Inflammatory macrophage treated with lipopolysaccharide for 1 hour (primary cell): ENCODE measurements at places on chromosomes 6 and 20.

GRCh38 chr20:9478771-9479170 lies 35.6 kb upstream of the LAMP5 start:
- no peak for DNase-seq

DNA sequence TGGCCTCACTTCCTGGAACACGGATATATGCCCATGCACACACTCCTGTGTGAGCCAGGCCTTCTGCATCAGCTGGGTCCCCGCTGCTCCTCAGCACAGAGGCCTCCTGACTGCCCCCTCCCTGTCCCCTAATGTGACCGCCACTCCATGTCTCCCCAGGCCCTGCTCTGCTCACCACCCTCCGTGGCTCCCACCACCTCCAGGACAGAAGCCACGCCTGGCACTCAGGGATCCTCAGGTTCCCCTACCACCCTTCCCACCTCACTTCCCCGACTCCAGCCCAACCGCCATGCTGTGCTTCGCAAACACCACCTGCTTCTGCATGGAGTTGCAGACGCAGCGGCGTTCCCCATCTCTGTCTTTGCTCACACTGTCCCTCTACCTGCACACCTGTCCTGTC lies 4.3 kb upstream of the SRC start:
- no peak for DNase-seq

DNA sequence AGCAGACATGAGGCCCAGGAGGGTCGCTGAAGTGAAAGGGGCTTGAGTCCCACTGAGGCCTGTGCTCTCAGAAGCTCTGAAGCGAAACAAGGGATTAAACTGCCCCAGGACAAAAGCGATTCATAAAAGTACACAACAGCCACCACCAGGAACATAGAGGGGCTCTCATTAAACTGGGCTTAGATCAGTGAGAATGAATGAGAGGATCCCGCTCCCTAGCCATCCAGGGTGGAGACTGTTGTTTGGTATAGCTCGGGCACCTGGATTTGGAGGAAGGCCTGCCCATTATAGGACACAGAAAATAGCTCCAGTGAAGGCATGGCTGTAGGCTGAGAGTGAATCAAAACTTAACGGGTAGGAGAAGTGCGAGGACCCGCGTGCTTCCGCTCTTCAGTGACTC lies 91.6 kb upstream of the TAB2 start:
- DNase-seq: no peak

DNA sequence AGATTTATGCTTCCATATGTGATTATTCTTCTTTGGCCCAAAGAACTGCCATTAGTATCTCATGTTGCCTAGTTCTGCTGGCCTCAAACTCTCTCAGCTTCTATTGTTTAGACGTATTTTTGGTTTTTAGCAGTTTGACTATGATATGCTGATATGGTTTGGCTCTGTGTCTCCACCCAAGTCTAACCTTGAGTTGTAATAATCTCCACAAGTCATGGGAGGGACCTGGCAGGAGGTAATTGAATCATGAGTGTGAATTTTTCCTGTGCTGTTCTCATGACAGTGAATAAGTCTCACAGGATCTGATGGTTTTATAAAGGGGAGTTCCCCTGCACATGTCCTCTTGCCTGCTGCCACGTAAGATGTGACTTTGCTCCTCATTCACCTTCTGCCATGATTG lies 96.7 kb upstream of the ARG1 start:
- no peak for DNase-seq

DNA sequence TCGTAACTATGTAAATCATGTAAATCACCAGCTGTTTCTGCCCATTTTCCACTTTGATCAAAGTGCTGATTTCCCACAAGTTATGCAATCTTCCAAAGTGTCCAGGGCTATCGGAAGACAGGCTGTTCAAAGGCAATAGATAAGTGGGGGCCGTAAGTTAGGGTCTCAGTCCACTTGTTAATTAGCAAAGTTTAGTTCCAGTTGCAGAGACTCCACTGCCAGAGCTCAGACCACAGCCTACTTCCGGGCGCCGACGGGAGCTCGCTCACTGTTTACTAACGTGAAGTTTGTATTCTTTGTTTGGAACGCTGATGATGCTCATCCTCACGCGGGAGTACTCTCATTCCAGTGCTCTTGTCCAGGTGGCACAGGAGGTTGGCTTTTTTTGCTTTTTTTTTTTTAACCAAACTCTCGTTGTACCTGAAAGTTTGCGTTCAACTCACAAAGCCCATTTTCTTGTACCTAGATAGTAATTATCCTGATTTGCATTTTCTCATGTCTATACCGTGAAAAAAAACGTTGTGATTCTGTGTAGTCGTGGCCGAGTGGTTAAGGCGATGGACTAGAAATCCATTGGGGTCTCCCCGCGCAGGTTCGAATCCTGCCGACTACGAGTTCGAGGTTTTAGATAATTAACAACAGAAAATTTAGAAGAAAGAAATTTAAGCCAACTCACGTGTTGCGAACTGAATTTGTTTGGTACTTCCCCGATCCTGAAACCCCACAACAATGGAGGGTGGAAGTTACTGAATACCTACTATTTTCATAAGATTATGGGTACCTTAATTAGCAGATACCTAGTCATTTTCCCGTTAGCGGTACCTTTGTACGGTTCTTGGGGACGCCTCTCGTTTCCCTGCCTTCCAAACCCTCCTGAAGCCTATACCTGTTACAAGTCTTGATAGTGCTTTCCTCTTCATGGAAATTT lies 29.9 kb upstream of the ZNF184 start:
- peak; percentile 35 for DNase-seq

- DNase-seq: no peak
Observed at GRCh38 chr6:132820629-132821381, 6.4 kb downstream of the RPS12 start.

GRCh38 chr6:20696676-20697075 lies 162.4 kb downstream of the CDKAL1 start:
- DNase-seq: no peak

DNA sequence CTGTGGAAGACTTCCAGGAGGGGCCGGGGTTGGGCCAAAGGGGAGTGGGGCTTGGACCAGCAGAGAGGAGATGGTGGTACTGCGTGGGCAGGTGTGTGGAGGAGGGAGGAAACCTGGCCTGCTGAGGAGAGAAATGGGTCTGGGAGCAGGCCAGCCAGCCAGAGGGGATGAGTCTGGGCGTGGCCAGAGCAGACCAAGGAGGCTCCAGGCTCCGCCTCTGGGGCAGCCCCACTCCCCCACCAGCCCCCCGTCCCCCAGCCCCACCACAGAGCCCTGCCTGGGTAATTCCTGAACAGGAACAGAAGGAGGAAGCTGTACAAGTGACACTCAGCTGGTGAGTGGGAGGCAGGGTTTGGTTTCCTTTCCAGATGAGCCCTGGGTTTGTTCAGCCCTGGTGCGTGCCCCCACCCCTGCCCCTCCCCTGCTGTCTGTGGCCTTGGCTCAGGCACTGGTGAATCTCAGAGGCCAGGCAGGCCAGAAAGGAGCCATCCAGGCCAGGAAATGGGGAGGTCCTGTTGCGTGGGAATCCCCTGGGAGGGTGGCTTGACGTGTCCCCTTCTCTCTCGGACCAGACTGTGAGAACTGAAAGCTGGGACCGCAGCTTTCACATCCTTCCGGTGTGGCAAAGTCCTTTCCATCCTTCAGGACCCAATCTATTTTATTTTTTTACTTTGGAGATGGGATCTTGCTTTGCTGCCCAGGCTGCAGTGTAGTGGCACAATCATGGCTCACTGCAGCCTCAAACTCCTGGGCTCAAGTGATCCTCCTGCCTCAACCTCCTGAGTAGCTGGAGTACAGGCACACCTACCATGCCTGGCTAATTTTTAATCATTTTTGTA lies 9.4 kb upstream of the SRC start:
- DNase-seq: peak; percentile 96

DNA sequence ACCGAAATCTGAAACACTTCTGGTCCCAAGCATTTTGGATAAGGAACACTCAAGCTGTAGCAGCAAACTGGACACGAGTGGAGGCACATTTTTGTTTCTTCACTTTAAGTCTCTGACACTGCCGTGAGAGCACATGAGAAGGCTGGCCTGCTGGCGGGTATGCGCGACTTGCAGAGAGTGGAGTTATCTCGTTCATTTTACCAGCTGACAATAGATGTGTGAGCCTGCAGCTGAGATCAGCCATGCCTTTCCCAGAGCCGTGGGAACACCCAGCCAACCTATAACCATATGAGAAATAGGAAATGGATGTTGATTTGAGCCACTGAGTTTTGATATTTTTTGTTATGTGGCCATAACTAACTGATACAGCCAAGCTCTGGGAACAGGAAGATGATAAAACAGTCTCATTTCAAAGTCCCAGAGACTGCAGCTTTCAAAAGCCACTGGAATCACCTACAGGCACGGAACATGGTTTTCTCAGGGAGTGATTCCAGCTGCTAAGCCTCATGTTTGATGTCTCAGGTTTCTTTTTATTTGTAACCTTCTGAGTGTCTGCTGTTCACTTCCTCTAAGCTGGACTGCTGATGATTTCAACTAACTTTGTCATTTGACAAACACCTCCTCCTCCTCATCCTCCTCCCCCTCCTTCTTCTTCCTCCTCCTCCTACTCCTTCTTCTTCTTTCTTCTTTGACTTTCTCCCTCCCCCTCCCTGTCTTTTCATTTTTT lies 28.6 kb upstream of the LAMP5 start:
- DNase-seq: no peak

- DNase-seq: no peak
Observed at GRCh38 chr20:1209447-1210387, 6.5 kb downstream of the C20orf202 start.

GRCh38 chr6:141321493-141322347 lies 811.0 kb upstream of the GJE1 start:
- DNase-seq: no peak

- no peak for DNase-seq
Observed at GRCh38 chr6:121205569-121205968, 128.7 kb downstream of the TBC1D32 start.

DNA sequence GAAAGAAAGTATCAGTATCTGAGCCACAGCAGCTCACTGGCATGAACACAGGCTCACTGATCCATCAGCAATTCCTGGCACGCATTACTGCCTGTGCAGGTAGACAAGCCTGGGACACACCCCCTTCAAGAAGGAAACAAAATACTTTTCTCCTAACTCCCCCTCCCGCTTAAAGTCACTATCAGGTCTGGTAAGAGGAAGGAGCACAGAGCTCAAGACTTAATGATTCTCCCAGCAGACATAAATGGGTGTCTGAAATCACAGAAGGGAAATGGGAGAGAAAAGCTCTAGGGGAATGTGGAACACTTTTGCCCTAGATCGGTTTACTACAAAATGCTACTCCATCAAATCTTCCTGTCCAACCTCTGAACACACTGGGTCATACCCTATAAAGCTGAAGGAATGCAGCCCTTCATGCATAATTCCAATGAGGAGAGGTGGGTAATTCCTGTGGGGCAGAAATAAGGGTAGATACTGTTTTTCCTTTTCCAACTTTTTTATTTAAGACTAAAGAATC lies at the start of gene ADGRF1:
Gene ADGRF1, minus strand, starts transcription at position 58 of the 517 bp plus-strand sequence. CDS start 13,271 bp downstream, outside the sequence.
- no peak for DNase-seq

DNA sequence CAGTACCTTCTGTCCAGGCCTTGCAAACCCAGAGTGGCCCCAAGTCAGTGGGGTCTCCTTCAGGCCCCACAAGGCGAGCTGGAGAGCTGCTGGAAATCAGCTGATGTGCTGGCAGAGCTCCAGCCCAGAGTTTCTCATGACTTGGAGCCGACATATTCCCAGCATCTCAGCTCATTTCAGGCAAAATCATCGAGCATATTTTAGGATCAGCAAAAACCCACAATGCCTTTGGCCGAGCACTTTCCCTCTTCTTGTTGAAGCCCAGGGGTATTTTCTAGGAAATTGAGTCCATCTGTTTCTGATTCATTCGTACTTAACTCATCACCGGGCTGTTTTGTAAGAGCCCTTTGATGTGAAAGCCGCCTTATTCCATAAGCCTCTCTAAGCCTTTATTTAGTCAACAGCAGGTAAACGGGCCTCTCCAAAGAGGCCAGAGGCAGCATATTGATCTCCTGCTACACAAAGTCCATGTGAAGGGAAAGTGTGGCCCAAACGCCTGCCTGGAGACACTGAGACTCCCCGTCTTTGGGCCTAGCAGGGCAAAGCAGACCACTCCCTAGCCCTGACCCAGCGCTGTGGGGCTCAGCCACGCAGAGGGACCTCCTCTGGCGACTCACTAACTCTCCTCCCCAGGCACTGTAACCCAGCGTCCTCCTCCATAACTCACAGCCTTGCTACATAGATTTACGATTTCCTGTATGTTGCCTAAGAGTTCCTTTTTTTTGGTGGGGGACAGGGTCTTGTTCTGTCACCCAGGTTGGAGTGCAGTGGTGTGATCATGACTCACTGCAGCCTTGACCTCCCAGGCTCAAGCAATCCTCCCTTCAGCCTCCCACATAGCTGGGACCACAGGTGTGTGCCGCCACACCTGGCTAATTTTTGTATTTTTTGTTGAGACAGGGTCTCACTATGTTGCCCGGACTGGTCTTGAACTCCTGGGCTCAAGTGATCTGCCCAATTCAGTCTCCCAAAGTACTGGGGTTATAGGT lies 12.1 kb upstream of the C20orf203 start:
- peak; percentile 51 for DNase-seq

- no peak for DNase-seq
Observed at GRCh38 chr6:117137711-117138110, 127.6 kb upstream of the VGLL2 start.

GRCh38 chr6:113642714-113643406 lies 214.3 kb upstream of the MARCKS start:
- no peak for DNase-seq

DNA sequence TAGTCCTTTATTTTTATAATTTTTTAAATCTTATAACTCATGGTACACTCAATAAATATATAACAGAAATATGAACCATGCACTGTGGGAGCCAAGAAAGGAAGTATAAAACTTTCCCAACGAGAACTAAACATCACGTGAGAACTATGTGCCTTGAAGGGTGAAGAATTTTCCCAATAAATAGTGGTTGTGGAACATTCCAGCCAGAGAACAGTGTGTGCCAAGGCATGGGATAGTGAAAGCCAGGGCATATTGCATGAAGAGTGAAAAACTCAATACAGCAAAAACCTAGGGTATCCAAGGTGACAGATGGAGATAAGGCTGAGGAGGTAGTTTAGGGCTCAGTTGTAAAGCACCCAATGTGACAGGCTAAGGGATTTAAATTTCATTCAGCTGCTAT lies 86.1 kb downstream of the SIM1 start:
- no peak for DNase-seq

DNA sequence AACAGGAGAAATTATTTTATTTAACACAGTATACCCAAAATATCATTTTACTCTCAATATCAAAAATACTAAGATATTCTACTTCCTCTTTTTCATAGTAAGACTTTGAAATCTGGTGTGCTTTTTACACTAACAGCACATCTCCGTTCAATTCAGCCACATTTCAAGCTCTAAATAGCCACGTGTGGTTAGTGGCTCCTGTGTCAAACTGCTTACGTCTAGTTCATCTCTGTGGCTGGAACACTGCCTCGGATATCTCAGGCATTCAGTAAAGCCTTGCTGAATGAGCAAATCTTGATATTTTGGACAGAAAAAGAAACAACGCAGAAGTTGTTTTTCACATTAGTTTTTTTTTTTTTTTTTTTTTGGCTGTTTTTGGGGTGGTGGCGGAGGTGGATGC lies 136.1 kb downstream of the EYA4 start:
- DNase-seq: no peak

DNA sequence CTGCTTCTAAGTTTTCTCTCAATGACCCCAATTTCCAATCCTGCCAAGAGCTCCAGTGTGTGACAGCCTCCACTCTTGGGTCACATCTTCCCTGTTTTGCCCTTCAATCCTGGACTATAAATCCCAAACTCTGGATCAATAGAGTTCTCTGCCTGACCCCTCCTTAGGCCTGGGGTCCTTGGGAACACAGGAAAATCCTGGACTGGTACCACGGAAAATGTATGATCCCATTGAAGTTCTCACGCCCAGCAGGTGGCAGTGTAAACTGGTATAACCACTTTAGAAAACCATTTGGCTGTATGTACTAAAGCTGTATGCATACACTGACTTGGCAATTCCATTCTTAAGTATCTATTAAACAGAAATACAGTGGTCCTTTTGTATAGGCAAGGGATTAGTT lies 98.0 kb downstream of the SNAP25 start:
- peak; percentile 13 for DNase-seq
